ENCODE measurements at places on chromosomes 7 and 10.

GRCh38 chr7:75762350-75762917 is 9.6 kb downstream of the CCL26 start:
- H3K4me3 ChIP-seq: no peak overlapping the region
- no peak for DNase-seq
- no peak overlapping the region for H3K27ac ChIP-seq

DNA sequence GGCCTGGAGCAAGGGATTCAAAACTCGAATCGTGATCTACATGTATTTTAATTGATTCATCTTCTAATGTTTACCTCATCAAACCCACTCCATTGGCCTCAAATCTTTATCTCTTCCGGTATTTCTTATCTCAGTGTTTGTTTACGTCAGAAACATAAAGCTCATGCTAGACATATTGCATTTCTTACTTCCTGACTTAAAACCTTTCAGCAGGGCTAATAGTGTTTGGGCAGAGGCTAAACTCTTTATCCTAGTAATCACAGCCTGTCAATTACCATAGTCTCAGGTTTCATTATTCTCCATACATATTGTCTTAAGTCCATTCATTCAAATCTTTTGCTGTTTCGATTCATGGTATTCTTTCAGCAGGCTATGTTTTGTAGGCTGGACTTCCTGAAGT is 81.3 kb upstream of the AGR3 start:
- DNase-seq: no peak
- no peak overlapping the region for H3K27ac ChIP-seq
- no peaks in the 10 kb centered on the region for H3K36me3 ChIP-seq
- no peaks in the 10 kb centered on the region for H3K4me1 ChIP-seq

GRCh38 chr10:128007056-128007455 is 100.2 kb downstream of the PTPRE start:
- H3K36me3 ChIP-seq: no peaks in the 10 kb centered on the region
- DNase-seq: no peak
- peak overlapping the region; percentile 67 for H3K27ac ChIP-seq
- peaks cover 40% of the 10 kb centered on the region for H3K4me1 ChIP-seq
- H3K4me3 ChIP-seq: no peak overlapping the region

DNA sequence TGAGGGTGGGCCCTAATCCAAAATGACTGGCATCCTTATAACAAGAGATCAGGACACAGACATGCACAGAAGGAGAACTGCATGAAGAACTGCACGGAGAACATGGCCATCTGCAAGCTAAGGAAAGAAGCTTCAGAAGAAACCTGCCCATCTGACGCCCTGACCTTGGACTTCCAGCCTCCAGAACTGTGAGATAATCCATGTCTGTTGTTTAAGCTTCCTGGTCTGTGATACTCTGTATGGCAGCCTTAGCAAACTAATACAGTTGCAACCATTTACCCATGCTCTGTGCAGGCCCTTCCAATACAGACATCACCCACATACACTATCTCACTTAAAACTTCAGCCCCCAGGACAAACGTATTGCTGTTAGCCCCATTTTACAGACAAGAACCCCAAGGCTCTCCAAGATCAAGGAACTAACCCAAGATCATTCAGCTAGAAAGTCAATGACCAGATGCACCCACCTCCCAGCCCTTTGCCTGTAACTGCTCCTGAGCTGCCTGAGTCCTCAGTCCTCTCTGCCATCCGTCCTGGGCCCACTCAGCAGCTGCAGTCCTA is 39.7 kb downstream of the DLG5 start:
- H3K4me1 ChIP-seq: peaks cover 25% of the 10 kb centered on the region
- no peak for DNase-seq

- peaks cover 77% of the 10 kb centered on the region for H3K4me1 ChIP-seq
- DNase-seq: no peak
- no peaks in the 10 kb centered on the region for H3K27me3 ChIP-seq
- no peak overlapping the region for H3K4me3 ChIP-seq
- H3K36me3 ChIP-seq: no peaks in the 10 kb centered on the region
These were observed 31.6 kb downstream of the OGDH start for GRCh38 chr7:44637788-44638594.

GRCh38 chr10:127408733-127409132 is 140.4 kb upstream of the NPS start:
- H3K4me1 ChIP-seq: peaks cover 3% of the 10 kb centered on the region
- H3K27ac ChIP-seq: no peak overlapping the region
- DNase-seq: no peak
- H3K36me3 ChIP-seq: no peaks in the 10 kb centered on the region
- no peak overlapping the region for H3K4me3 ChIP-seq

DNA sequence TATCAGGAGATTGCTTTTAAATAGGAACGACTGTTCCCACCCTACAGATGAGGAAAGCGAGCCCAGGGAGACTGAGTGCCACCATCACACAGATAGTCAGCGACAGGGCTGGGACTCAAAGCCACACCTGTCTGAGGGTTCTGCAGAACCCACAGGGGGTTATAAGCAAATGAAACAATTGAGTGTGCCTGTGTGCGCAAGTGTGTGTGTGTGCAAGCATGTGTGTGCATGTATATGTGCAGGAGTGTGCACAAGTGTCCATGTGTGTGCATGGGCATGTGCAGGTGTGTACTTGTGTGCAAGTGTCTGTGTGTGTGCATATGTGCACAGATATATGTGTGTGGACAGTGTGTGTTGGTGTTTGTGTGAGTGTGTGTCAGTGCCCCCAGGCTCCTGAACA is 280.2 kb downstream of the GRID1 start:
- H3K4me3 ChIP-seq: no peak overlapping the region
- no peak overlapping the region for H3K27ac ChIP-seq
- no peaks in the 10 kb centered on the region for H3K27me3 ChIP-seq
- no peak for DNase-seq
- no peaks in the 10 kb centered on the region for H3K36me3 ChIP-seq

GRCh38 chr7:132503415-132503814 is 72.9 kb downstream of the PLXNA4 start:
- H3K27me3 ChIP-seq: no peaks in the 10 kb centered on the region
- no peak for DNase-seq
- H3K27ac ChIP-seq: no peak overlapping the region
- H3K36me3 ChIP-seq: no peaks in the 10 kb centered on the region
- H3K4me3 ChIP-seq: no peak overlapping the region

- H3K27me3 ChIP-seq: no peaks in the 10 kb centered on the region
- H3K36me3 ChIP-seq: no peaks in the 10 kb centered on the region
- no peaks in the 10 kb centered on the region for H3K4me1 ChIP-seq
- no peak overlapping the region for H3K27ac ChIP-seq
- peak; percentile 74 for DNase-seq
These were observed 43.2 kb downstream of the GPAM start for GRCh38 chr10:112140110-112140970.

DNA sequence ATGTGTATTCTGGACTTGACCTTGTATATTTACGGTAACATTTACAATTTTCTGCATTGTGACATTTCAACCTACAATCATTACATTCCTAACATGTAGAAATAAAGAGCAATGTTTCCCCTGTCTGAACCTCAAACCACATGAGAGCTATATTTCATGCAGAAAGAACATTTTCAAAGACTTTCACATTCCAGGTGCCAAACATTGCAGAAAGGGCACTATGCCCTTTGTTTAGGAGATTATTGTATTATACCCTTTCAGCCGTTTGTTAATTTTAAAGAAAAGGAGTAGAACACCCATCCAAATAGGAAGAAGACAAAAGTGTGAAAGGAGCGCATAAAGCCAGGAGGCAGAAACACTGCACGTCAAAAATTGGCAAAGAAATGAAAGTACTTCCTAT is 260.4 kb downstream of the RELN start:
- no peak overlapping the region for H3K4me3 ChIP-seq
- H3K4me1 ChIP-seq: no peaks in the 10 kb centered on the region
- no peak for DNase-seq
- no peaks in the 10 kb centered on the region for H3K27me3 ChIP-seq

DNA sequence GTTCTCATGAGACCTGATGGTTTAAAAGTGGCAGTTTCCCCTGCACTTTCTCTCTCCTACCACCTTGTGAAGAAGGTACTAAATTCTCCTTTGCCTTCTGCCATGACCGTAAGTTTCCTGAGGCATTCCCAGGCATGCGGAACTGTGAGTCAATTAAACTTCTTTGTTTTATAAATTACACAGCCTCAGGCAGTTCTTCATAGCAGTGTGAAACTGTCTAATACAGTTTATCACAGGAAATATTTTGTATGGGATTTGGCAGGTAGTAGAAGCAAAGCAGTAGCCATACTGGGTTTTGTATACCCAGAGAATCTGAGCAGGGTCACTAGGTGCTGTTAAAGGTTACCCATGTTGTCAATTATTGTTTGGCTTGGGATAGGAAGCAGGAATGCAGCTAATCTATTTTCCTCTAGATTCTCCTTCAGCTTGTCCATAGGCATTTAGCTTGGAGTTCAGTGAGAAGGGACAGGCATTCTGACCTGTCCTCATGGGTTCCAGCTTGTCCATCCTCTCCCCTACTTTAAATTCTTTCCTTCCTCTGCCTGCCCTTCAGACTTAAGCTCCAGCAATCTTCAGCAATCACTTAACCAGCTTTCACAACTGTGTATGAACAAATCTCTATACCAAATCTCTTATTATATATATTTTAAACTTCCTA is 186.7 kb downstream of the PCLO start:
- no peak overlapping the region for H3K27ac ChIP-seq
- H3K4me3 ChIP-seq: no peak overlapping the region
- H3K36me3 ChIP-seq: no peaks in the 10 kb centered on the region
- no peaks in the 10 kb centered on the region for H3K4me1 ChIP-seq

GRCh38 chr7:95394370-95394769 is 1.8 kb downstream of the PON3 start:
- H3K4me1 ChIP-seq: no peaks in the 10 kb centered on the region
- no peak for DNase-seq

GRCh38 chr10:97575127-97575668 is 2.6 kb downstream of the ANKRD2 start:
- H3K27ac ChIP-seq: no peak overlapping the region
- DNase-seq: no peak
- peaks cover 15% of the 10 kb centered on the region for H3K36me3 ChIP-seq

- no peaks in the 10 kb centered on the region for H3K4me1 ChIP-seq
- H3K4me3 ChIP-seq: no peak overlapping the region
- H3K36me3 ChIP-seq: no peaks in the 10 kb centered on the region
- H3K27me3 ChIP-seq: no peaks in the 10 kb centered on the region
These were observed 92.0 kb upstream of the TMEM26 start for GRCh38 chr10:61545170-61545569.

DNA sequence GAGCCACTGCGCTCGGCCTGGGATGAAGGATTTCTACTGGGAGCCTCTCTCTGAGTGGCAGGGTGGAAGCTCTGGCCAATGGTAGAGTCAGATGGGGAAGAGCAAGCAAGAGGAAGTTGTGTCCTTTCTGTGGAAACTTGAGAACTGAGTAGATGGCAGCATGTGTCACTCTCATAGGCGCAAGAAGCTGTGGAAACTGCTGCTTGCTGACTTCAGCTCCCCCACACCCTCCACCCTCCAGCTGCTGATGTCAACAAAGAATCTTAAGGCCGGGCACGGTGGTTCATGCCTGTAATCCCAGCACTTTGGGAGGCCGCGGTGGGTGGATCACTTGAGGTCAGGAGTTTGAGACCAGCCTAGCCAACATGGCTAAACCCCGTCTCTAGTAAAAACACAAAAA is 39.8 kb upstream of the SRGN start:
- no peaks in the 10 kb centered on the region for H3K36me3 ChIP-seq
- H3K27me3 ChIP-seq: no peaks in the 10 kb centered on the region
- DNase-seq: peak; percentile 78
- H3K4me3 ChIP-seq: no peak overlapping the region
- peak overlapping the region; percentile 70 for H3K27ac ChIP-seq

GRCh38 chr7:105711726-105712402 is 130.6 kb upstream of the EFCAB10 start:
- no peak for DNase-seq
- no peak overlapping the region for H3K27ac ChIP-seq
- peaks cover 17% of the 10 kb centered on the region for H3K4me1 ChIP-seq
- H3K4me3 ChIP-seq: no peak overlapping the region
- no peaks in the 10 kb centered on the region for H3K36me3 ChIP-seq
- no peaks in the 10 kb centered on the region for H3K27me3 ChIP-seq

DNA sequence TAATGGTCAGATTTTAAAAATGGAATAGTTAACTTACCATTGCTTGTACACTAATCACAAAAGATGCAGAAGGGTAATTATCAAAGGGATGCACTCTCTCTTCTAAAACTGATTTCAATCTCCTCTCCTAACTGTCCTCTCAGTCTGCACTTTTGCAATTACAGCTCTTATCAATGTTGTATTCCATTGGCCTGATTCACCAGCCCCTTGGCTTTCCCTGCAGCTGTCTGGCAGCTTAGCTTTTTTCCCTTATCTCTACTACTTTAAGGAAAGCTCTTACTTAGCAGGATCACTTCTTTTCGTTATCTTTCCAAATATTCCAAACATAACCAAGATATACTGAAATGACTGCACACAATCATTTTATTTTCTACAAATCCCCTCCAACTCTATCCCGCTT is 448.8 kb downstream of the GRM8 start:
- no peak overlapping the region for H3K27ac ChIP-seq
- H3K4me1 ChIP-seq: no peaks in the 10 kb centered on the region
- H3K27me3 ChIP-seq: no peaks in the 10 kb centered on the region
- H3K36me3 ChIP-seq: no peaks in the 10 kb centered on the region

GRCh38 chr10:118816471-118817168 is 61.9 kb upstream of the CACUL1 start:
- H3K27ac ChIP-seq: no peak overlapping the region
- no peak for DNase-seq
- H3K4me1 ChIP-seq: no peaks in the 10 kb centered on the region
- no peaks in the 10 kb centered on the region for H3K27me3 ChIP-seq
- no peak overlapping the region for H3K4me3 ChIP-seq

DNA sequence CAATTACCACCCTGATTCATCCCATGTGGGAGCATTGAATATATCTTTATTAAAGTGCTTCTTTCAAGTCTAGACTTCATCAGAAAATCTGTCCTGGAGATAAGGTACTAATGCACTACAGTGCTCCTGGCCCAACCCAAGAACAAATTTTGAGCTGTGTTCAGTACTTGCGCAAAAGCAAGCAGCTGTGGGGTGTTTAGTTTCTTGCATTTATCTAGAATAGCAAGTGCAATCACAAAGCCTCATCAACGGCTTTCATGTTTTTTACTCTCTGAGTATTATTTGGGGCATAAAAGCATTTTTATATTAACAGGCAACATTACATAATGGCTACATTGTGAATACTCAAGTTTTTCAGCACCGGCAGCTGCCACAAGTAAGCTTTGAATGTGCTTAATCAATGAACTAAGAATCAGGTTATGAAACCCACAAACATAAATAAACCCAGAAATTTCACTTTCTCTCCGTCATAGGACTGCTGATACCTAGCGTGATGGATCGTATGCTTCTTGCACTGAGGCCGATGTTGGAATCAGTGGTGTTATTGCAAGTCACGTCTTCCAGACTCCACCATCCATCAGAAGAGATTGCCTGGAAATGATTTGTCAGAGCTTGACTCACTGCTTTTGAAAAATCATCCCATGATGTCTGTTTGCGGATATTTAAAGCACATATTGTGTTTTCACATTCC is 113.1 kb downstream of the CTTNBP2 start:
- H3K4me1 ChIP-seq: no peaks in the 10 kb centered on the region
- DNase-seq: no peak
- H3K36me3 ChIP-seq: no peaks in the 10 kb centered on the region
- H3K27ac ChIP-seq: no peak overlapping the region
- no peak overlapping the region for H3K4me3 ChIP-seq
- no peaks in the 10 kb centered on the region for H3K27me3 ChIP-seq

GRCh38 chr7:129454249-129454551 is 20.0 kb downstream of the STRIP2 start:
- no peak for DNase-seq
- no peak overlapping the region for H3K27ac ChIP-seq
- no peaks in the 10 kb centered on the region for H3K27me3 ChIP-seq
- H3K36me3 ChIP-seq: no peaks in the 10 kb centered on the region
- no peak overlapping the region for H3K4me3 ChIP-seq

Measured in upper lobe of right lung (tissue), 1 donor.